ENCODE measurements at places on chromosomes 11 and 22.

GRCh38 chr11:114058026-114058706 is 1.3 kb upstream of the ZBTB16 start:
- DNase-seq = no peak

- DNase-seq = no peak
These were observed 340.4 kb upstream of the NCAM1 start for GRCh38 chr11:112620621-112621394.

- DNase-seq = no peak
These were observed 5.8 kb downstream of the RNF214 start for GRCh38 chr11:117238221-117238620.

GRCh38 chr11:113577356-113578032 is 102.3 kb upstream of the DRD2 start:
- no peak for DNase-seq

- no peak for DNase-seq
These were observed 11.9 kb downstream of the LYVE1 start for GRCh38 chr11:10556590-10556989.

GRCh38 chr11:34028425-34028824 is 23.1 kb upstream of the CAPRIN1 start:
- DNase-seq = no peak

DNA sequence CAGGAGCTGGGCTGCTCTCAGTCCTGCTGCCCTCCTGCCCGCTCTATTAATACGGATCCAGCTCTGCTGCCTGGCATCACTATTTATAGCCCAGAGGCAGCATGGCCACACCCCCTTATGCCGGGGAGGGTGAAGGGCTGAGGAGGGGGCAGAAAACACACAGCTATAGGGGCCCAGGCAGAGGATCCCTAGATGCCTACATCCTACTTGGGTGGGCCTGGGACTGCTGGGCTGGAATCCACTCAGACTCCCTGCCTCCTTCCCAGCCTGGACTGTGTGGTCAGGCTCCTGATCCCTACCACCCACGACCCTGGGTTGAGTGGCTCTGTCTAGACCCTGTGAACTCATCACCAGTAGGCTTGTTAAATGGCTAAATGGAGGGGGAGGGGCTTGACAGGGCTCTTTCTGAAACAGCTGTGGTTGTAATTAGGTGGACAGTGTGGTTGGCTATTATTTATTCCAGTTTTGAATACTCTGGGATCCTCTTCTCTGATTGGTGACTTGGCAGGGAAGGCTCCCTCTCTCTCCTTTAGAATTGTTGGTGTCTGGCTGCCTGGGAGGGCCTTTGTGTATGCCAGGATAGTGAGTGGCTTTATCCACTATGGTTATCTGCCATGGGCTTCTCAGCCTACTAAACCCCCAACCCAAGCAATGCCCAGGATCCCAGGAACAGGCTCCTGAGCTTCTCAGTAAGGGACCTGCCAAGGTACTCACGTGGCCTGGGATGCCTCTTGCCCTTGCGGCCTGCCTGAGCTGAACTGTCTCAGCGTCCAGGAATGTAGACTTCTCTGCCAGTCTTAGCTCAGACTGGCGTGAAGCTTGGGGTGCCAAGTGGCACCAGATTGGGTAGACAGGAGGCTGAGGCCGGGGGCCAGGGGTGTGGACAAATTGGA is 15.2 kb downstream of the PHLDB1 start:
- DNase-seq = no peak

DNA sequence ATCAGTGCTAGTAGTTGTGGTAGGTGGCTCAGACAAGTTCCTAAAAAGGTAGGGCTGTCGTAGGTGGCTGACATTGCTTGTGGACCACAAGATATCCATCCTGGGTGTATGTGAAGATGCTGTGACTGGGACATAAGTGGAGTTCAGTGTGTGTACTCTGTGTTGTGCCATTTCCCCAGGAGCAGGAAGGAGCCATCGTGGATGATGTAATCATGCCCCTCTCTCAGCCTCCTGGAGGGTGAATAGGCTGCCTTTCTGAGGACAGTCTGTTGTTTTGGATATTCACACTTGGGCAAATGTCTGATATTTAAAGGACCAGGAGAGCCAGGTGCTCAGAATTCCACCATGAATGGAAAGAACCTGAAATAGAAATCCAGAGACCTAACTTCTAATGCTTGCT is 2.7 kb downstream of the HEPHL1 start:
- DNase-seq = no peak

DNA sequence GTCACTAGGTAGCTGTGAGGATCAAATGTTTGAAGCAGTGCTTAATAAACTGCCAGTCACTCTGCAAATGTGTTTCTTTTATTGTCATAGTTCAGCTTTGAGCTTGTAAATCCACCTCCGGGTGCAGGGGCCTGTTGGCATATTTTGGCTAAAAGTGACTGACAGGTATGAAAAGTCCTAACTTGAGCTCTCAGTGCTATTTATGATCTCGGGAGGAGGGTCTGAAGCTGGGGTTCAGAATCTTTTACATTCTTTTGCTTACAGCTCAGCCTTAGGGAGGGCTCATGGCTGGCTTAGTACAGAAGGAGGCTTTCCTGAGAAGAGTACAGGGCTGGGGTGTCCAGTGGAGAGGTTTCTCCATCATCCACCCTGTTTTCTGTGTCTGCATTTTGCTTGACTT is 1.5 kb downstream of the ASPHD2 start:
- no peak for DNase-seq

GRCh38 chr11:62501432-62501891 is 45.1 kb downstream of the AHNAK start:
- no peak for DNase-seq

DNA sequence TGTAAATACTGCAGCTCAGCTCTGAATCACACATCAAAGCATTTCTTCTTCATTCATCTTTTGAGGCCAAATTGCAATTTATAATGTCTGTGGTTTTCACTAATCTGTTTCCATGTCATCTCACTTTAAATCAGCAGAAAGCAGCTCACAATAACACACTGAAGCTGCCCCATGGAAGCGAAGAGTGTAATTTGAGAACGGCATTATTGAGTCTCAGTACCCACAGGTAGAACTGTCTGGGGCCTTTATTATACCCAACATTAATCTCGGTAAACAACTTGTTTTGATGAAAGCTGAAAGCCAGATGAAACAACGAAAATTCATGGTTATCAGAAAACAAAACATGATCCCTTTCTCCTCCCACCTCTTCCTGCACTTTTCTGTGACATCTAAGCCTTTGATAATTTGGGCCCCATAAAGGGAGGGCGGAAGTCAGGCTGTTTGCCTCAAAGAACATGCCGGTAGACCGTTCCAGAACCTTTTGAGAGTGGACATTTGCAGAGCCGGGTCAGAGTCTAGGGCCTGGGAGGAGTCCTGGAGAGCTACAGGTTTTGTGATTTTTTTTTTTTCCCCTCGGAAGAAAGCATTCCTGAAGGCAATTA is 68.2 kb upstream of the SESN3 start:
- DNase-seq = peak; percentile 52

- DNase-seq = no peak
These were observed 86.6 kb downstream of the KCNQ1 start for GRCh38 chr11:2531277-2531986.

- no peak for DNase-seq
These were observed at the start of gene OAF for GRCh38 chr11:120210626-120211521. Gene OAF (plus strand): TSS chr11:120211032. CDS start chr11:120211280, 248 bp downstream.

DNA sequence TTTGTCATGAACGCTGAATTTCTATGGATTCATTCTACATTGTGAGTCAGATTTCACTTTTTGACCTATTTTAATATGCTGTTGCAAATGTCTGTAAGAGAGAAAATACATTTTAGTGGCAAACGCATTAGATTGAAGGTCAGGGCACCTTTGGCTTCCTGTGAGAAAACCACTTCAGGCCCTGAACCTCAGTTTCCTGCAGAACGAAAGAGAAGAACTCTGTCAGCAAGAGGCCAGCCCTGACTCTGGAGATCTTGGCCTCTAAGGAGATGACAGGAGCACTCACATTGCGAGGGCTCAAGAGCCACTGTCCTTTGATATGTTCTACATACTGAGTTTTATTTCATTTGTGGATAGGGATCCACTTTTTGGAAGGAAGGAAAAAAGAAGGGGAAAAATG is 83.6 kb downstream of the KCNJ1 start:
- DNase-seq = no peak

DNA sequence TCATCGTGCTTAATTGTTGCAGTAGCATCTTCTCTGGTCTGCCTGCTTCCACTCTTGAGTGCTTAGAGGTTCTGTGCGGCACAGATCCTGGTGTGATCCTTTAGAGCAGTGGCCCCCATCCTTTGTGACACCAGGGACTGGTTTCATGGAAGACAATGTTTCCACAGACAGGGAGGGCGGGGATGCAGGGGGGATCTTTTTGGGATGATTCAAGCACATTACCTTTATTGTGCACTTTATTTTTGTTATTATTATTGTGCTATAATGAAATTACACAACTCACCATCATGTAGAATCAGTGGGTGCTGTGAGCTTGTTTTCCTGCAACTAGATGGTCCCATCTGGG is 76.8 kb upstream of the SHANK2 start:
- DNase-seq = no peak

DNA sequence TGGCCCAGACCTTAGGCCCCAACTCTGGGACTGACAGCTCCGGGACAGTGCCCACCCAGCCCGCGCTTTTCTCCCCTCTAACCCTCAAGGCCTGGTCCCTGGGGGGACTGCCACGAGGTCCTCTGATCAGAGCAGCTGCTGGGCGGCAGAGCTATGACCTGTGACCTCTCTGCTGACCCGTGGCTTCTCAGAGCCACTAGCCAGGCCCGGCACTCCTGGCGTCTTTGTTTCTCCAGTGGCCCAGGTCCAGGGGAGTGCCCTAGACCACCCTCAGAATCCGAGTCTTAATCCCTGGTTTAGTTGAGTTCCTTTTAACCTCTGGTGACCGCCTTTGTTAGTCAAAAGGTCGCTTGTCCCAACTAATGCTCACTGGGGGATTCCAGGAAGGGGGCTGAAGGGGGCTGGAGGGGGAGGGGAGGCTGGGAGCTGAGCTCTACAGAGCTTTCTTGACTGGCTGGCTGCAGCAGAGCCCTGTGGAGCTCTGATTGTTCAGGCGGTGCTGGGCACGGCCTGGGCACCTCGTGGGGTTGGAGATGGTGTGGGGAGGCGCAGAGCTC is 1.2 kb downstream of the FBLN1 start:
- DNase-seq = no peak

- DNase-seq = no peak
These were observed 141.0 kb downstream of the SOX6 start for GRCh38 chr11:16215352-16215751.

GRCh38 chr11:126277780-126278179 is 5.1 kb upstream of the TIRAP start:
- DNase-seq = no peak

- no peak for DNase-seq
These were observed 132.6 kb downstream of the MIAT start for GRCh38 chr22:26789951-26790350.

GRCh38 chr11:129894278-129895125 is 876 bp downstream of the NFRKB start:
- DNase-seq = no peak

DNA sequence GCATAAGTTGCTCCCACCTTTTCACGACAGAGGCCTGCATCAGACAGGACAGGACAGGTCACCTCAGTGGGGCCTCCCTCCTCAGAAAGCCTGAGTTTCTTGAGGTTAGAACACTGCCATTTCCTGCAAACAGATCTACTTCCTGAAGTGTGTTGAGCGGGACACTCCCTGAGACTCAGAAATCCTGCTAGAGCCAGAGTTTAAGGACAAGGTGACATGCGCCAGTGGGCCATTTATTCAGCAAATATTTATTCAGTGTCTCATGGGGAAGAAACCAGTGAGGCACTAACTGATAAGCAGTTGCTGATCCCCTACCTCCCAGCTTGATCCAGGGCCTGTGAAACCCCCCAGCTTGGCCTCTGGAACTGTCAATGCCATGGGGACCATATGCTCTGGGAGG is 454.6 kb downstream of the SOX6 start:
- DNase-seq = no peak

DNA sequence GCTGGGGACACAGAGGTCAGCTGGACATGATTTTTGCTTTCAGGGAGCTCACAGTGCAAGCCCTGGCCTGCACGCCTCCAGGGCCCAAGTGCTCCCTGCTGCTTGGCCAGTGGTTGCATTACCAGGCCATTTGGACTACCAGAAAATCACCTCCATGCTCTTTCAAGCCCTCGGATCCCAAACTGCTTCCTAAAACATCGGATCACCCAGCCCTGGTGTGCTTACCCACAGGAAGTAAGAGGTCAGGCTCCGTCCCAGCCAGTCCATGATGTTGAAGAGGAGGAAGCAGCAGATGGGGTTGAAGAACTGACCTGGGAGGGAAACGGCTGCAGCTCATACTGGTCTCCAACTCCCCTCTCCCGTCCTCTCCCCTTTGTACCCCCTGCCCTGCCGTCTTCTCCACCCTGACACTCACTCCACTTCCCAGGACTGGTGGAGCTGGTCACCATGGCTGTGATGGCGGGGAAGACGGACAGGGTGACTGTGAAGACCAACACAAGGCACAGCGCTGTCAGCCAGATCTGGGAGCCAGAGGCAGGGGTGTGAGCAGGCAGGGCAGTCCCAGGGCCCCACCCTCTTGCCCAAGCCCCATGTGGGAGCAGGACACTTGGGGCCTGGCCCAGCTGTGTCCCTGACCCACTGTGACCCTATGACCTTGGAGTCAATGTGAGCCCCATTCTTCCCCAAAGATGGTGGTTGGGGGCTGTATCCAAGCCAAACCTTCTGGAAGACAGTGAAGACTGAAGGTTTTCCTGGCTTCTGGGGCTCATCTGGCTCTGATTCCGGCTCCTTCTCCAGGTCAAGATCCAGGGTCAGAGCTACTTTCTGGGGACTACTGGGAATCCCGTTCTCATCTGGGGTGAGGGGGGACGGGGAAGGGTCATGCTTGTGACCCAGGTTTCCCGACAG is 5.6 kb downstream of the SLC29A2 start:
- DNase-seq = no peak

DNA sequence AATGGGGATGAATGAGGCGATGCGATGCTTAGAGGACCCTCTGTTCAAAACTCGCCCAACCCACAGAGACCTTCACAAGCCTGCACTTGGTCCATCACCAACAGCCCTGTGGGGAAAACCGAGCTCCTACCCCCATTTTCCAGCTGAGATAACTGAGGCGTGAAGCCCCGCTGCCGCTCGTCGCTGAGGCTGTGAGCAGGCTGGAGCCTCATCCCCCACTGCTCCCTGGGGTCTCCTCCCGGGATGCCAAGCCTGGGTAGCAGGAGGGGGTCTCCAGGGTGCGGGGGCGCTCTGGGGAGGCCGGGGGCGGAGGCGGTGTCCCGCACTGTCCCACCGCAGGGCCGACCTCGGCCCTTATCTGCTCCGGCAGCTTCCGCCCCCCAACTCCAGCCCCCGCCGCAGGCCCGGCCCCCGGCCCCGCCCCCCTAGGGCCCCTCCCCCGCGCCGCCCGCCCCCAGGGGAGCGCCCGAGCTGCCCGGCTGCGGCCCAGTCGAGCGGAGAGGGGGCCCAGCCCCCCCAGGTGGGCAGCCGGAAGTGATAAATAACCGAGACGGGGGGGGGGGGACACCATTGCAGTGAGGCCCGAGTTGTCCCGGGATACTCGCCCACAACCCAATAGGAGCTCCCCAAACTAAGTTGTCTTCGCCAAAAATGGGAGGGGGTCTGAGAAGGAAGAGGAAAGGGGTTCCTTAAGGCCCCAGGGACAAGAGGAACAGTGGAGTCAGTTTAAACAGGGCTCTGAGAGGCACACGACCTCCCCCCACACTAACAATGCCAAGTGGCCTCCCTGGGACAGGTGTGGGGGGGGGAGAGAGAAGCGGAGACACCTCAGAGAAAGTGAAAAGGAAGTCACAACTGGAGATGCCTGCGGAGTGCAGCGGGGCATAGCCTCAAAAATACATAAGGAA is 8.3 kb upstream of the SLC39A13 start:
- no peak for DNase-seq

GRCh38 chr11:16361108-16361865 is 4.9 kb upstream of the SOX6 start:
- DNase-seq = no peak
